ENCODE measurements at places on chromosomes 1 and 21.

DNA sequence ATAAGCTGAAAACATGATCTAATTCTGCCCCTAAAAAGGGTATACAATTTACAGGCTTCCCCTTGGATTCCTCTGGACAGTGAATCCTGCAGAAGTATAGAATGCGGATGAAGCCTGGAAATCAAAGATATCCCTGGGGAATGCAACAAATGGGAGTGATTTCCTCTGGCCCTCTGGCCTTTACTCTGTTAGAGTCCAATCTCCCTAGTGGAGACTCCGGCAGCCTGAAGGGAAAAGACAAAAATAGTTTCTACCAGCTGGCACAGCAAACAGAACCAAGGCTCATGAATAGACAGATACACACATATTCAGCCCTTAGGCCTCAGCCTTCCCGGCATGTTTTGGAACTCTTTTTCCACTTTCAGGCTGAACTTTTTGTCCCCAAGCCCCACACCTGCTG is 3.9 kb upstream of the LRRC52 start:
- no peak for DNase-seq

DNA sequence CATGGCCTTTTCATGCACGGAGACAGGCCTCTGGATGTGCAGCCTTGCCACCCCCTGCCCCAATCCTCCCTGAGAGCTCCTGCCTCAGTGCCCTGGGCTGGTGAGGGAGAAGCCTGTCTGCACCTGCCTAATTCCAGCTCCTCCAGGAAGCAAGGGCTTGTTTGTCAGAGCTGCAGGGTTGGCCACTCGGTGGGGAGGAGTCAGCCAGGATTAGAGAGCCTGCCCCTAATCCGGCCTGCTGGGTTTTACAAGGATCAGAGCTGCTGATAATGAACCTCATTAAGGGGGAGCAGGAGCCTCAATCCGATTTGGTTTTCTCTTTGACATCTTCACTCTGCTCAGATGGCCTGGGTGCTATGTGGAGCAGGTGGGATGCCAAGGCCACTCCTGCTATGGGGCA is 31.9 kb upstream of the LHX4 start:
- no peak for DNase-seq

DNA sequence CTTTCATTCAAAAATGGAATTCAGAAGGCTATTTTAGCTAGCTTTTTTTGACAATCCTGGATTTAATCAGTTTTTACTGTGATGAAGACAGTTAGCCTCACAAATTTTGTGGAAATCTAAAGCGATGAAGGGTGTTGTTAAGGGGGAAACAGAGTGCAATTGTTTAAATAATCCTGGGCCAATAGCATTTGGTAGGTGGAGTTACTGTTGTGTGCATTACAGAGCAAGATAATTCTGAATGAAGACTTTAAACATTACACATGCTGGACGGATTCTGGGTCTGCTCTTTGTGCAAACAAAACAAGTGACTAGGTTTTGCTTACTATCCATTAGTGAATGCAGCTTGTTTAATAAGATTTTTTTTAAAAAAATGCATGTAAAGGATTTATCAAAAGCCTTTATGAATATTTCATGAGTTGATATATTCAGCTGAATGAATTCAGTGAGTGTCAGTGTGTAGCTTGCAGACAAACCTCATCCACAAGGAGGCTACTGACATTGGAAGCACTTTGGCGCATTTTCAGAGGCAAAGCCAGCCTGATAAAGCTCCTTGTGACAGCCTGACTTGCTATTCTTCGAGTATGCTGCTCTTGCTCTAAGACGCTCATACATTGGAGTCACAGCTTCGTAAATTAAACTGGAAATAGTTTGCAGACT is 199.6 kb downstream of the PDE4B start:
- no peak for DNase-seq

- DNase-seq, result no peak
Measured at GRCh38 chr1:95201905-95202304, 32.1 kb upstream of the RWDD3 start.

DNA sequence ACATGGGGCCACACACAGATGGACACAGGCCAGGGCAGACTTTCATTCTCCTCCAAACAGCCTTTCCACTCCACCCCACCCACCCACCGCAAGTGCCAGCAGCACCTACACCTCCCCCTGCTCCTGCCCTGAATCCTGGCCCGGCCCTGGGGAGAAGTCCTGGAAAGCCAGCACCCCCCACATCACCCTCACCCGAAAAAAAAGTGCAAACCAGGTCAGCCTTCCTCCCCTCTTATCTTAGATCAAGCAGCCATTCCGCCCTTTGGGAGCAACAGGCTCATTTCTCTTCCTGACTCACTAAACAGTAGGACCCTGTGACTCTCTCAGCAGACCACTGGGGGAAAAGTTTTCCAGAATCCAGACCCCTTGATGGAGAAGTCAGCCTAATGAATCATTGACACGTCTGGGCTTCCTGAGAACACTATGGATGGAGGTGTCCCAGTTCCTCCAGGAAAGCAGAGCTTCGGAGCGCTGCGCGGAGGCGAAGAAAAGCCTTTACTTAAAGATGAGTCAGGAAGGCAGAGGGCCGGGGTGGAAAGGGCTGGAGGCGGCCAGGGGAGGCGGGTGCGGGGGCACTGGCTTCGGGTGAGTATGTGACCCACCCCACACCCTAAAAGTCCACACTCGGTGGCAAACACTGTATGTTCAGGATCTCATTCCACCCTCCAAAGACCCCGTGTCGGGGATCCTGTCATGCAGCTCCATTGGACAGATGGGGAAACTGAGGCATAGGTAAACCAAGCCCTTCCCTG is 588.7 kb downstream of the MATN1 start:
- DNase-seq, result no peak

- DNase-seq, result no peak
Measured at GRCh38 chr21:43976661-43977060, 35.4 kb upstream of the TRAPPC10 start.

DNA sequence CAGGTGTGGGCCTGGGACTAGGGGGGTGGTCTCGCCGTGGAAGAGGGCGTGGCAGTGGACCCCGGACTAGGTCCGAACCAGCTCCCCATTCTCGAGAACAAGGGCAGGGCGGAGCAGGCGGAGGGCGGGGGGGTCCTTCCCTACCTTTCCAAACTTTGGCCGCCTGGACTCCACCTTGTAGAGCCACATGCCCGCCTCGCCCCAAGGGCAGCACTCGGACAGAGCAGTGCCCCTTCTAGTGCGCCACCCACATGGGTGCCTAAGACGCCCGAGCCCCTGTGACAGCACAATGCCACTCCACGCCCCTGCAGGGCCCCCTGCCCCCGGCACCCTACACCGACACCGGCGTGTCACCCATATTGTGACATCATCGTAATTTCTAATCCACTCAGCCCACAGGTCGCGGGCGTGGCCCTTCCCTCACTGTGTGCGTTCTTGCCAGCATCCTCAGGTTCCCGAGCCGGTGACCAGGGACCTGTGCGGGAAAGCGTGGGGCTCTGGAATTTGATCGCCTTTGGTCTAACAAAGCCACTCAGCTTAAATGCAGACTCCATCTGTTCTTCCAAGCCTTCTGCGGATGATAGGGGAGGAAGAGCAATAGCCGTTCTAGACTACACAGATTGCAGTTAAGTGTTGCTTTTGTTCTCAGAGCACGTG is 553 bp upstream of the STMN1 start:
- no peak for DNase-seq

DNA sequence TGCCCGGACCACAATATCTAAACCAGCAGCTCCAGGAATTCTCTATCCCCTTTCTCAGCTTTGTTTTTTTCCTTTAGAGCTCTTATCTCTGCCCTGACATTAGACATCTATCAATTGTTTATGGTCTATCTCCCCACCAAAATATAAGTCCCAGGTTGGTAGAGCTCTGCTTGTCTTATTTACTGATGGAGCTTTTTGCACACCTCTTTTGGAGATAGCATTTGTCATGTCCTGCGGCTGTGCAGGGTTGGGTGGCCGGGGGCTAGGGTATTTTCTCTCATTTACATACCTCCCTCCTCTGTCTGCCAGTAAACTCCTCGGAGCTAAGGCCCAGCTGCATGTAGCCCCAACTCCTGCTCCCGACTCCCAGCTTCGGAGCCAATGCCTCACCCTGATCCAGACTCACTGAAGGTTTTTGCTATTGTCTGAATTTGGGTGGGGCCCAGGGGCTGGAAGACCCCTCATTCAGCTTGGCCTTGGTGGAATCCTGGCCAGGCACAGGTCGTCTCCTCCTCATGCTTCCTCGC is 11.1 kb upstream of the PDE9A start:
- no peak for DNase-seq

GRCh38 chr1:227899141-227899819 is 48.5 kb downstream of the WNT9A start:
- DNase-seq, result no peak

DNA sequence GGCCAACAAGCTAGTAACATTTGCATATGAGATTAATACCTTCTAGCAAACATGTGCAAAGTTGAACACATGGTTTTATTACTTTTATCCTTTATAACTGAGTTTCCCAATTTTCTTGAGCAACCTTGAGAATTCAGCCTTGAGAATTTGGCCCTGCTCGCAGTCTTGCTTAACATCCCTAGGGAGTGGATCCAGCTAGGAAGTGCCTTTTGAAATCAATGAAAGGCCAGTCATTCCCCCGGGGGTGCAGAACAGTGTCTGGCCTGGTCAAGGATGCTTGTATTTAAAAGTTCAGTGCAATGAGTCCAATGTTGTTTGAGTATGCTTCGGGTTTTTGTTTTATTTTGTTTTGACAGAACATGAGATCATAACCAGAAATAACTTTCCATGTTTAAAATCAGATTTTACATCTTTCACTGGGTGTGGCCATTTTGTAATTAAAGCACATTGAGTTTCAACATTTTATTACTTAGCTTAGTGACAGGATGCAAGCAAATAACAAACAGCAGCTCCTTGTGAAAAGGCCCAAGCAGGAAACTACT is 16.7 kb downstream of the PALMD start:
- no peak for DNase-seq

DNA sequence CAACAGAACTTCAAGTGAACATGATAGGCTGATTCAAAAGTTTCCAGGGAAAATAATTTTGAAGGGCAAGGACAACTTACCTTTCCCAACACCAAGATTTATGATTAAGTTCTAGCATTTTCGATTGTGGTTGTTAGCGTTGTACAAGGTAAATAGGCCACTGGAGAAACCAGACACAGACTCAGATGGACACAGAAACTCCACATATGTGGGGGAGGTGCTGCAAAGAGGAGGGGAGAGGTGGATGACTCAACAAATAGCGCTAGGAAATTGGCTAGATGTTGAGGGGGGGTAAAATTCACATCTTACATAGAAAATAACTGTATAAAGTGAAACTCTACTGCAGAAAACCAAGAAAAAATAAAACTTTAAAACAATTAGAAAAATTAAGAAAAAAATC is 564.4 kb downstream of the MATN1 start:
- DNase-seq, result no peak

DNA sequence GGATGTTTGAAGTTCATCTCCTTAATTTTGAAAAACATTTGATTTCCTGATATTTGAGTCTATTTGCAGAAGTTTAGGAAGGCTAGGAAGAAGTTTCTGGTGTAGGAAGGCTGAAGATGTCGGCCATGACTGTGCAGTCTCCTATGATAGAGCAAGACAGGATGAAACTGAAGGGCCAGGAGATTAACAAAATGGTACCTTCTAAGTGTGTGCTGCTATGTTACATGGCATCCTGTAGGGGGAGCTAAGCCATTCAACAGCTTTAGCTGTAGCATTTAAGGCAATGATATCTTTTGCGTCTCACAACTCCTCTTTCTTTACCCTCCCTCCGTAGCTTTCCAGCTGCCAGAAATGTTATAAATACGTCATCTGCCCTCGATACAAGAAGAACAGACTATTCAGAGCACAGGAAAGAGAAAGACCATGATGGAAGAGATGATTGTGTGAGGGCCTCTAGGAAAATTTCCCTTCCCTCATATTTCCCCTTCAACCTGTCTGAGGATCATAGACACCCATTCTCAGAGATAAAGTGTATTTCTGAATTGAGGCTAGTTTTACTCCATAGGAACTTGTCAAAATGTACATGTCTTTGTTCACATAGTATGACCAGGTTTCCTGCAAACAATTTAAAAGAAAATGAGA is 61.1 kb downstream of the XCL1 start:
- DNase-seq, result peak; percentile 37

DNA sequence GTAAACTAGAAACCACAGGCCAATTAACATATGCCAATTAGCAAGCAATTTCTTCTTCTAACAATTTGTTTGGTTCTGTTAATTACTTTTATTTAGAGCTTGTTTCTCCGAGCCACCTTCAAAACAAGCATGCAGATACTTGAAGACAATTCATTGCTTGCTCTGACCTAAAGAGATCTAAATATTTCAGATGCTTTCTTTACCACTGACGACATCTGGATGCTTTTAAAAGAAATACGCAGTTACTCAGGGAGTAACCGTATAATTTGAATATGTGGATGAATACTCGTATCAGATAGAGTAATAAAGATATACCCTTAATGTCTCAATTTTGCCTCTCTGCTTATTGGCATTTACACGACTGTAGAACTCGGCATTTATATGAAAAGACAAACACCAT is 390.0 kb downstream of the DISC1 start:
- DNase-seq, result no peak

GRCh38 chr1:200483491-200484143 is 73.8 kb upstream of the ZNF281 start:
- DNase-seq, result no peak

GRCh38 chr1:32623775-32624174 is 26.6 kb downstream of the ZBTB8OS start:
- DNase-seq, result no peak

GRCh38 chr1:22257290-22258275 is 114.7 kb upstream of the WNT4 start:
- DNase-seq, result no peak

Data from KG1 (cell line).